ENCODE measurements at places on chromosomes 12 and 14.

GRCh38 chr14:74568911-74569310, 43.1 kb downstream of the LTBP2 start:
- DNase-seq, result no peak

DNA sequence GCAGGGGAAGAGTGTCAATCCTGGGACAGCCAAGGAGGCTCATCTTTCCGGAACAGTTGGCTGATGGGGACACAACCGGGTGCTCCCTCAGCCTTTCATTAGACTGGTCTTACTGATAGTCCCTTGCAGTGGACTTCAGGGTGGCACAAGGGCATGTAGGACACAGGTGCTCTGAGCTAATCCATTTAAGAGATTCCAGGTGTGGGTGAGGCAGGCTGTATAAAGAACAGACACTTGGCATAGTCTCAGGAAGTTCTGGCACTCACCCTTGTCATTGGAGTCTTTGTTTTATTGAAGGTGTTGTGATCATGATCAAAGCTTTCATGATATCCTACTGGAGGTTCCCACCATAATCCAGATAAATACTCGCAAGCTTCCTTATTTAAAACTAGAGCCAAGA, 341.6 kb downstream of the EMP1 start:
- DNase-seq, result no peak

GRCh38 chr12:78271546-78271945, 440.9 kb downstream of the NAV3 start:
- DNase-seq, result no peak

DNA sequence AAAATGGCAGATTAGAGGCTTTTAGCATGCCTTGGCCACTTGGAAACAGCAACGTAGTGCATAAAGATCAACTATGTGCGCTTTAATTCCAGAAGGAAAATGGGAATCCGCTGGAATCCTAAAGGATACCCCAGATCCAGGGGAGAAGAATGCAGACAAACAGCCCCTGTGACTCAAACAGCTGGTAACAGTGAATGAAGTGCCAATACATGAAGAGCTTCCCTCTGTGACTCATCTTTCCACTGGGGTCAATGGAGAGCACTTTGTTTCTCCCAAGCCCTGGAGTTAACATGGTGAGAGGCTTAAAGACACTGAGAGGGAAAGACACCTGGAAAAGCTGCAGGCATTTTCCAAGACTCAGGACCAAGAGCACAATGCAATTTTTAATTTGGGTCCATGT, 263.1 kb downstream of the CEP128 start:
- DNase-seq, result no peak

DNA sequence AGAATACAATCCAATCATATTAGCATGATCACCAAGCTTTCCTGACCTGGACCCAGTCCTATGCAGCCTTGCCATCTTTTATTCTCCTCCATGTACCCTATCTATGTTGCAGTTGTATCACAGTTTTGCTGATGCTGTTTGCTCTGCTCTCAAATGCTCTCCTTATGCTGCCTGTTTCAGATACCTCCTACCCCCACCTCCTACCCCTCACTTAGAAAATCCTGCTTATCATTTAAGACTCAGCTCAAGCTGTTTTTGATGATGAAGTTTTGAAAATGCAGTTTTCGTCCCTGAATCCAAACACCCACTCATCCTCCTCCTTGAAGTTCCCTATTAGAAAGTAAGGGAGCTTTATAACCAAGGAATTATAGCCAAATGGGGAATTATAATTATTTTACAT, 457.4 kb upstream of the ATP2B1 start:
- DNase-seq, result no peak

DNA sequence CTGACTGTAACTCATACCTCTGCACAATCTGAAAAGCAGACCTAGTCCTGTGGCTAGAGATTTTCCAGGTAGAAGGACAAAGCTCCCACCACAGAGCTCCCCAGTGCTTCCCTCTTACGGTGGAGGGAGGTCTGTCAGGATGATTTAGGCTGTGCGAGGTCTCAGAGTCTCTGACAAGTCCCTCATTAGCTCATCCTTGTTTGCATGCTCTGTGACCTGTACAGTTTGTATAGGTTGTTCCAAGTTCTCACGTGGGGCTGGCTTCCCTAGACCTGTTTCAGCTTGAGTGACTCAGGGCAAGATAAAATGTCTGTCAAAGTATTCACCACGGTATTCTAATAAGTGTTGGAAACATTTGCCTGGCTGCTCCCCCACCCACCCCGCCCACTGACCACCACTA, 34.8 kb downstream of the ASCL1 start:
- no peak for DNase-seq

GRCh38 chr12:94218233-94218632, 69.9 kb downstream of the PLXNC1 start:
- DNase-seq, result no peak

GRCh38 chr12:119412811-119413794, 78.6 kb downstream of the CCDC60 start:
- DNase-seq, result peak; percentile 60

GRCh38 chr12:102317155-102317554, 119.5 kb upstream of the PMCH start:
- DNase-seq, result no peak

- no peak for DNase-seq
These were observed 20.4 kb downstream of the JDP2 start for GRCh38 chr14:75448209-75448608.

DNA sequence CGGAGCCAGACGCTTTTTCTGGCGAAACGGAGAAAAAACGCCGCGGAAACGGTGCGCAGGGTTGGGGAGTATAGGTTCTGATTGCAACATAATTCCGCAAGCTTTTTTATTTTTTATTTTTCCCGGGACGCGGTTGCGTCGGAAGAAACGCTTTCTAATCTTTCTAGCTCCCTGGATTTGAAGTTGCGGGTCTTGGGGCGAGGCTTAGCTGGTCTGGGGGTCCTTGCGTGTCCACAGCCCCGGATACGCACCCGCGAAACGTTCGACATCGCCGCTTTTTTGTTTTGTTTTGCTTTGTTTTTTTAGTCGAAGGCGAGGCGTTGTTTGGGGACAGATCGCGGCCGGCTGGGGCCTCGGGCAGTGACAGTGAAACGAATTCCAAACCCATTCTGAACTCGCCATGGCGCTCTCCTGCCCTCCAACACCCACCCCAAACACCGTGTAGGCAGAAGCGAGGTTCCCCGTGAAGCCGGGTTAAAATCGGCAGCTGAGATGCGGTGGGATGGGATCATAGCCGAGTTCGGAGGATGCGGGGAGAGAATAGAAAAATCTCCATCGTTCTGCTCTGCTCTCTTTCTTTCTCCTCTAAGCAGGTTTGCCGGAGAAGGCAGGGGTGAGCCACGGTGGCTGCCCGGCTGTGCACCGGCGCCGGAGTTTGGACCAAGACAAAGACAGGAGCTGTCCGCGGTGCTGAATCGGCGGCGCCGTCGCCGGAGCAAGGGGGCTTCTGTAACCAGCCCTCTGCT, 8.1 kb upstream of the LHX5 start:
- DNase-seq, result peak; percentile 54

DNA sequence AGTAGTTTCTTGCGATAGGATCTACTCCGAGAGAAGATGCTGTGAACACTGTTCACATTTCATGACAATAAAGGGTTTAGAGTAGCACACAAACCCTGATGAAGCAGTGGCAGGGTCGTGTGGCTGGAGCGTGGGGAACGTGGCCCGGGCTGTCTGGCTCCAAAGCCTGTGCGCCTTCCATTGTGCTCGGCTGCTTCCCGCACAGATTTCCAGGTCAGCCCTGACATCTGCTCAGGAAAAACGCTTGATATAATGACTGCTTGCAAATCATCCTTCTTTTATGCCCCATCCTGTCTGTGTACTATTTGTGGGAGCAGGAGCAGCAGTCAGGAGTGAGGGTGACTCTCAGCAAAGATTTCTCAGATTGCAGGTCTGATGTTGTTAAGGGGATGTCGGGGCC, 78.6 kb downstream of the EML1 start:
- no peak for DNase-seq

DNA sequence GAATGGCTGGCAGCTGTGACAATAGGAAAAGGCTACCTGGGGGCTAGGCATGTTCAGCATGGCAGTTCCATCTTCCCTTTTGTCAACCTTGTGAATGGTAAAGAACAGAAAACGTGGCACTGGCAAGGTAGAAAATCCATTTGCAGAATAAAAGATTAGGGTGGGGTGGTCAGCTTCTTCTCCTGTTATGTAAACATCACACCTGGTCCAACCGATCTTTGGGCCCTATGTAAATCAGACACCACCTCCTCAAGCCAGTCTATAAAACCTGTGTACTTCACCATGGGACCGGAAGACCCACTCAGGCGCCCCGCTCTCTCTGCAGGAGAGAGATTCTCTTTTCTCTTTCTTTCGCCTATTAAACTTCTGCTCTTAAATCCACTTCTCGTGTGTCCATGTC, 19.6 kb upstream of the TMEM30B start:
- DNase-seq, result no peak

GRCh38 chr12:46065412-46066166, 75.2 kb upstream of the SCAF11 start:
- no peak for DNase-seq

GRCh38 chr12:104549815-104550480, 93.2 kb downstream of the CHST11 start:
- no peak for DNase-seq

DNA sequence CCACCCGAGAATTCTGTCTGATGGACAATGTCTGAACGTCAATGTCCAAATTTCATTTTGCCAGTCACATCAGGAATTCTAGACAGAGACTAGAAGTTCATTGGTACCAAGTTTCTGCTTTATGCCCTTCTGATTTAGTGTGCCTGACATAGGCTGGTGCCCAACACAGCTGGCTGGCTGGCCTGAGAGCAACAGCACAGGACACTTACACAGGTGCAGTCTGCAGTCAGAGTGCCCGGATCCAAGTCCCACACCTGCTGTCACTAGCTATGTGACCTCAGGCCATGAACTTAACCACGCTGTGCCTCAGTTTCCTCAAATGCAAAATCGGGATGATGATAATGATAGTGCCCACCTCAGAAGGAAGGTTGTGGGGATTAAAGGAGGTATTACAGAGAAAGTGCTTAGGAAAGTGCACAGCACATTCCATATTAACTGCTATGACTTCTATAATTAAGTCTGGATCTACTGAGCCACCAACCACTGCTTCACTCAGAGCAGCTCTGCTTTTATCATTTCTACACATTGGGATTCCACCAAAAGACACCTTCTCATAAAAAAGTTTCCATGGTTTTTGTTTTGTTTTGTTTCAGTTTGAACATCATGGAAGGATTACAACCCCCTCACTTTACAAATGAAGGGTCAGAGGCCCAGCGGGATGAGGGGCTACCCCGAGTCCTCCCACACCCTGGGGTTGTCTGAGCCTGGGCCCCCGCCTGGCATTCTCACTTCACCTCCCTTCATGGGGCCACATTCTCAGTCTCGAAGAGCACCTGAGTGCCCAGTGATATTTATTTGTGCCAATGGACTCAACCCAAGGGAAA, 168.8 kb upstream of the BCL2L14 start:
- no peak for DNase-seq

DNA sequence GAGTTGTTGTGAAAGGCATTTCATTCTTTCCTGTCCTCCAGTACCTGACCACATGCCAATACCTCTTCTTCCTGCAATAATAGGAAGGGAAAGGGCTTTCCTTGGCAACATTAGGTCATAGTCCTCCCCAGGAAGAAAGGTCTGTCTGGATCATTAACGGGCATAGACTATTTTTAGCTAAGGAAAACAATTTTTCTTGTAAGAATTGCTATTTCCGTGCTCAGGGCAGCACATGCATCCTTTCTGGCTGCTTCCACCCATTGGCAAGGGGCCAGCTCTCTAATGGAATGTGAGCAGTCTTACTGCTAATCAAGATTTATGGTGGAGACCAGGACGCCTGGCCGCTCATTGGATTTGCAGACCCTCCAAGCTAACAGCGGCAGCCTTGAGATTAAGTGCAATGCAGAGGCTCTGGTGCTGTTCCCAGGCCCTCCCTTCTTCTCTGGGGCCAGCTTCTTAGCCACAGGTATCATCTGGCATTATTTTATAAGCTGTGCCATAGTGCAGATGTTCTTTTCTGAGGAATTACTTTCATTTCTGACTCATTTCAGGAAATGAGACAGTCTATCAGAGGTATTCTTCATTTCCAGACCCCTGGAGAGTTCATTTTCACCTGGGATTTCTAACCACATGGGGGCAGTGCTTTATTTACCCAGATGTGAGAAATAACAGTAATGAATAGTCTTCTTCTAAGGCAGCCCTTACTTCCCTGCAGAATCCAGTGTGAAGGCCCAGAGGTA, 52.9 kb downstream of the ANO6 start:
- DNase-seq, result peak; percentile 95

DNA sequence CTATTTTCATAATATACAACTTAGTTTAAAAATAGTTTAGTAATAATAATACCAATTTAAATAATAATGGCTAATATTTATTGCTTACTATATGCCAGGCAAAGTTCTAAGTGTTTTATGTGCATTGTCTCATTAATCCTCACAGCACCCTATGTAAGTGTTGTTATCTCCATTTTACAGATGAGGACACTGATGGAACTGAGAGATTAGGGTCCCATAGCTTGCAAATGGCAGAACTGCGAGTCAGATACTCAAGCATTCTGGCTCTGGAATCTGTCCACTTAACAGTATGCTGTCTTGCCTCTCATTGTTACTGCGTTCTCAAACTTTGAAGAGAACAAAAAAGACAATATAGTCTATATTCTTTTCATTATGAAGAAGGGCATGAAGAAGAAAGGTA, 19.0 kb downstream of the AP5M1 start:
- DNase-seq, result no peak

- DNase-seq, result no peak
These were observed at the start of gene CD4 for GRCh38 chr12:6788972-6789924. TSS of gene CD4 (plus strand) at chr12:6789528. CDS start at chr12:6800139, 10,611 bp downstream.

DNA sequence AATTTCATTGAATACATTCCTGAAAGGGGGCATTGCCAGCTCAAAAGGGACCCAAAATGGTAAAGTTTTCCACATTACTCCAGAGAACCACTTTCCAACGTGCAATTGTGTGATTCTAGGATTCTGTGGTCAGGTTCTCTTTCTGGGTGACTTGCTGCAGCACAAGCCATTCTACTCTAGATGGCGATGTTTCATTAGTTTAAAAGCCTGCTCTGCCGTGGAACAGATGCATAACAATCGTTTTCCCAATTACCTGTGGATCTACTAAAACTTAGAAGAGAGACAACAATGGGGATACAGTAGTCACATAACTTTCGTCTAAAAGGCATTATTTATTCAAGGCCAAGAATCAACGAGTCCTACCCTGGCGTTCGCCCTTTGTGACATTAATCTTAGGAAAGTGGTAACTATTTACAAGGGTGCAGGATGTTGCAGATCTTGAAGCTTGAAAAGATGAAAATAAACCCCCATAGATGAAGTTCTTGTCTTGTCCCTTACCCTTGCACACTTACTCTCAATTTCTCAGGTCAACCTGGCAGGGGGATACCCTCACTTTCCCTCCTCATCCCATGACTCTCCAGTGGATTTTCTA, 400.9 kb downstream of the SNAPC1 start:
- DNase-seq, result peak; percentile 74

DNA sequence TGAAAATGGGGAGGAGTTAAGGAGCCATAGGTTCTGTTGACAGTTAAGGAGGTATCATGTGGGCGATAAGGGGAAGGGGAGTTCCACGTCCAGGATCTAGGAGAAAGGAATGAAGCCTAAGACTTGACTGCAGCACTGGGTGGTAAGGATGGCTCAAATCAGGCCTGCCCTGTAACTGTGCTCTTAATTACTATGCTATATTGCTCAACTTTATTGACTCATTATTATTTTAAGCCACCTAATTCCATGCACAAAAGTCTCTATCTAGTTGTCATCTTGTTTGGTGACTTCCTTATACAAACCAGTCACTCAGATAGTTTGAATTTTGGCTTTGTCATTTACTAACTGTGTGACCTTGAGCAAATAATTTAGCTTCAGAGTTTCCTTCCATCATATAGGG, 242.1 kb upstream of the ARHGAP5 start:
- DNase-seq, result no peak
